ENCODE measurements at places on chromosomes 4 and X.

DNA sequence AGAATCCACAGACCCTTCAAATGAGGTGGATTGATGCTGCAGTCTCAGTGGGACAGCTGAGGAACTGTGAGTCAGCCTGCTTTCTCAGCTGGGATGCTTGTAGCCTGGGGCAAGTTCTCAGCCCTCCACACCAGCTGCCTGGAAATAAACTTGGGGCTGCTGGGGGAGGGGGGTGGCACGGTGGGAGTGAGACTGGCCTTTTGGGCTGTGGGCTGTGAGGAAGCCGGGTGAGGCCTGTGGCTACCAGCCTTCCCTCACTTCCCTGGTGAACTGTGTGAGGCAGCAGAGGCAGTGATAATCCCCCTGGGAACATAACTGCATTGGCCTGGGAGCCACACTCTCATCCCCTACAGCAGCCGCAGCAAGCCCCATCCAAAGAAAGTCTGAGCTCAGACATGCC lies 114.5 kb upstream of the GUCY1A1 start:
- no peak for DNase-seq

DNA sequence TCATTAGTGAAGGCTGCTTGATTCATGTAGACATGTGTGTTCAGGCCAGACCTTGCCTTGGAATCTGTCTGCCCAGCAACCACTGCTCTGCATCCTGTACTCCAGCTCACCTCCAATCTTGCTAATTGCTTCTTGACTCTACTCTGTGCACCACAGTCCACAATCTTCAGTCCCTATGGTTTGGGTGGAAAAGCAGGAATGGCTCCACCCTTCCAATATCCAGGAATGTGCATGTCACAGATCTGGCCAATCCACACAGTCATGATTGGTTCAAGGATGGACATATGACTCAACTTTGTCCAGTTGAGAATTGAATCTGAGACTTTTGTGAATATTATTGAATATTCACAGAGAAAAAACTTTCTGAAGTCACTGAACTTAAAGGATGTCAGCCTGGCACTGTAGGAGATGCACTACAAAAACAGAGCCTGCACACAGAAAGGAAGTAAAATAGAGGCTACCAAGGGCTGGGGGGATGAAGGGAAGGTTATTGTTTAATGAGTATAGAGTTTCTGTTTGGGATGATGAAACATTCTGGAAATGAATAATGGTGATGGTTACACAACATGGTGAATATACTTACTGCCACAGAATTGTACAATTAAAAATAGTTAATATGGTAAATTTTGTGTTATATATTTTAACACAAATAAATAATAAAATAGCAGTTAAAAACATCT lies 161.3 kb upstream of the USP38 start:
- DNase-seq: no peak

DNA sequence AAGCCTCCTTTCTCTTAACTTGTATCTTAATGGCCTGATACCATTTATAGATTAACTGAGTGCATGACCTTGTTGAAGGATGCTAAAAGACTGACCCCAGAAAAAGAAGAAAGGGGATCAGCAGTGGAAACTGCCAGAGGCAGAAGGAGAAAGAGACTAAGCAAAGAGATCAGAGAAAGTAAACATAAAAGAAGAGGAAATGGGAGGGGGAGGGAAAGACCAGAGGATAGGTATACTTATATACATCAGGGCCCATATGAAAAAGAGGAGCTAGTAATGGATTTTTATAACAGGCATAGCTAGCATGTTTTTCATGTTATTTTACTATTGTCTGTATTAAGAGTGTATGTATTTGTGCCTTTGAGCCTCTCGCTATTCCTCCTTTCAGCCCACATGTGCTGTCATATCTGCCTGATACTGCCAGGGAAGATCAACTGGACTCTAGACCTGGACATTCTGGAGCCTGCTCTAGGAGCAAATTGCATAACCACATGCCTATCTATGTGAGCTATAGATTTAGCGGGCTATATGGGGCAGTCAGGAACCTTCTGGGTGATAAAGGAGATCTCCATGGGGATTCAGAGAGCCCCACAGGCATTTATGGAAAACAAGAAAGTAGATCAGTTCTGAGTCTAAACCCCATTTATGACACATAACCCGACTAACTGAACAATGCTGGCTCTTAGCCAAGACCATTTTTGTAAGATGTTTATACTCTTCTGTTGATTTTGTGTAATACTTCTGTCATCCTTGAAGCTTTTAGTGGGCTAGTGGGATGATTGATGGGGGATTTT lies 13.4 kb upstream of the SNX12 start:
- no peak for DNase-seq

DNA sequence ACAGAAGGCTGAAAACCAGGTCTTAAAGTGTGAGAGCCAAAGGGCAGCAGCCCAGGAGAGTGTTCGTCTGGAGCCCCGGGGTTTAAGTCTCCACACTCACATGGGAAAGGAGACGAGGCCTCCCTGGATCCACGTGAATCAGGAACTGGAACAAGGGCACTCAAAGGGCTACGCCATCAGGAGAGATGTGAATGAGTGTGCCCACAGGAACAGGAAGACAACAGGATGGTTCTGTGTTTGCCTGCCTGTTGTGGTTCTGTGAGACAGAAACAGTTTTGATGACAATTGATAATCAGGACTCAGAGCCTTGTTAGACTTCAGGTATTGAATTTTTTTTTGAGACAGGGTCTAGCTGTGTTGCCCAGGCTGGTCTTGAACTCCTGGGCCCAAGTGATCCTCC lies 4.9 kb upstream of the CTBP1 start:
- DNase-seq: no peak

GRCh38 chrX:15242899-15243555 lies 26.9 kb downstream of the ASB9 start:
- DNase-seq: peak; percentile 12

- no peak for DNase-seq
Measured at GRCh38 chr4:105193536-105193935, 46.9 kb downstream of the TET2 start.

DNA sequence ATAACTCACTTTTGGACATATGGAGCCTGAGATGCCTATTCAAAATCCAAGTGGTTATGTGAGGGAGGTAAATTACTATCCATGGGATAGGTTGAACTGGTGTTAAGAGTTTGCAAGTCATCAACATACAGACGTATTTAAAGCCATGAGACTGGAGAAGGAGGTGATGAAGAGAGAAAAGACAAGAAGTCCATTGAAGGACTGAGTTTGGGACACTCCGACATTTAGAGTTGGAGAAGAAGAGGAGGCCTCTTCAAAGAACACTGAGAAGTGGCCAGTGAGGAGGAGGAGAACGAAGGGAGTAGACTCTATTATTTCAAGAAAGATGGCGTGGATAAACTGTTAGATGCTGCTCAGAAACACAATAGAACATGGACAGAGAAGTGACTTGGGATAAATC lies at the start of gene CNGA2:
Gene CNGA2 (plus strand): TSS at position 301 of the 400 bp plus-strand sequence. CDS start 3,738 bp downstream, outside the sequence.
- DNase-seq: no peak

- DNase-seq: no peak
Measured at GRCh38 chr4:76694056-76694455, 203.9 kb downstream of the SOWAHB start.

All from stimulated activated CD8-positive, alpha-beta memory T cell treated with anti-CD3 and anti-CD28 coated beads, Interleukin-15, amount 100 ng/mL, for 48 hours (primary cell).